PC-9 (cell line): ENCODE measurements at places on chromosomes 4 and X.

GRCh38 chrX:20414762-20415445 lies 148.2 kb upstream of the RPS6KA3 start:
- no peak for DNase-seq

DNA sequence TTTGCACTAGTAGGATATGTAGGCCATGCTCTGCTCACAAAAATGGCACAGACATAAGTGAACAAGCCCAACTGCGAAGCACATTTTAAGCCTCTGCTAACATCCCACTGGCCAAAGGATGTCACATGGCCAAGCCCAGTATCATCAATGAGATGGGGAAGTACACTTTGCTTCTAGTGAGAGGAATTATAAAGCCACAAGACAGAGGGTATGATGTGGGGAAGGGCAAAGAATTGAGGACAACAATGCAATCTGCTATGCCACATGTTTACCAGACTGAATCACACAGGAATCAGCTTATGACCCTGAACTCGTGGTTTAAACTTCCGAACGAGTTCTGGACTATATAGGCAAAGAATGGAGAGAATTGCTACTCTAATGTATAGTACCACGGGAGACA lies 39.1 kb downstream of the SUPT20HL1 start:
- no peak for DNase-seq

DNA sequence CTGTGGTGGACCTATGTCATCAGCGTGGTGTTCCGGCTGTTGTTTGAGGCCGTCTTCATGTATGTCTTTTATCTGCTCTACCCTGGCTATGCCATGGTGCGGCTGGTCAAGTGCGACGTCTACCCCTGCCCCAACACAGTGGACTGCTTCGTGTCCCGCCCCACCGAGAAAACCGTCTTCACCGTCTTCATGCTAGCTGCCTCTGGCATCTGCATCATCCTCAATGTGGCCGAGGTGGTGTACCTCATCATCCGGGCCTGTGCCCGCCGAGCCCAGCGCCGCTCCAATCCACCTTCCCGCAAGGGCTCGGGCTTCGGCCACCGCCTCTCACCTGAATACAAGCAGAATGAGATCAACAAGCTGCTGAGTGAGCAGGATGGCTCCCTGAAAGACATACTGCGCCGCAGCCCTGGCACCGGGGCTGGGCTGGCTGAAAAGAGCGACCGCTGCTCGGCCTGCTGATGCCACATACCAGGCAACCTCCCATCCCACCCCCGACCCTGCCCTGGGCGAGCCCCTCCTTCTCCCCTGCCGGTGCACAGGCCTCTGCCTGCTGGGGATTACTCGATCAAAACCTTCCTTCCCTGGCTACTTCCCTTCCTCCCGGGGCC lies 1.2 kb downstream of the GJB1 start:
- no peak for DNase-seq

DNA sequence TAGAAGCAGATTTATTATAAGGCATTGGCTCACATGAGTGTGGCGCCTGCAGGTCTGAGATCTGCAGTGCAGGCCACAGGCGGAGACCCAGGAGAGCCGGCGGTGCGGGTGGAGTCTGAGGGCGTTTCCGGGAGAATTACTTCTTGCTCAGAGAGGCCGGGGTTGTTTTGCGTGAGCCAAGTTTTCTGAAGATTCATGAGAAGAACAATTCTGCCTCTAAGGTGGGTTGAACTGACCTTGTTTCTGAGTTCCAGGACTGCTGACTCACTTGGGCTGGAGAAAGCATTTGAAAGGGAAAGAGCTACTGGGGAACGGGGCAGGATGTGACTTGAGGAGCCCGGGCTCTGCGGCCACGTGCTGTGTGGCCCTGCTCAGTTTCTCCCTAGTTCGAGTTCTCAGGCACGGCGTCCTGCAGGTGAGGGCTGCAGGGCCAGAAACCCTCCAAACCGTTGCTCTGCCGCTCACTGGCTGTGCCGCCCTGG lies 36.7 kb upstream of the SORCS2 start:
- DNase-seq, result no peak

- DNase-seq, result no peak
Observed at GRCh38 chr4:6177587-6178197, 22.7 kb downstream of the JAKMIP1 start.

GRCh38 chrX:128739539-128739938 lies 687.3 kb upstream of the ACTRT1 start:
- no peak for DNase-seq

GRCh38 chr4:174418640-174419212 lies 103.6 kb downstream of the HPGD start:
- no peak for DNase-seq

- no peak for DNase-seq
Observed at GRCh38 chr4:113840861-113841260, 79.3 kb upstream of the CAMK2D start.

GRCh38 chr4:3679851-3680311 lies 86.3 kb upstream of the ADRA2C start:
- DNase-seq, result no peak

GRCh38 chrX:152904151-152905080 lies 6.5 kb downstream of the ZNF185 start:
- no peak for DNase-seq

GRCh38 chr4:133920236-133920635 lies 281.4 kb downstream of the PABPC4L start:
- DNase-seq, result no peak

DNA sequence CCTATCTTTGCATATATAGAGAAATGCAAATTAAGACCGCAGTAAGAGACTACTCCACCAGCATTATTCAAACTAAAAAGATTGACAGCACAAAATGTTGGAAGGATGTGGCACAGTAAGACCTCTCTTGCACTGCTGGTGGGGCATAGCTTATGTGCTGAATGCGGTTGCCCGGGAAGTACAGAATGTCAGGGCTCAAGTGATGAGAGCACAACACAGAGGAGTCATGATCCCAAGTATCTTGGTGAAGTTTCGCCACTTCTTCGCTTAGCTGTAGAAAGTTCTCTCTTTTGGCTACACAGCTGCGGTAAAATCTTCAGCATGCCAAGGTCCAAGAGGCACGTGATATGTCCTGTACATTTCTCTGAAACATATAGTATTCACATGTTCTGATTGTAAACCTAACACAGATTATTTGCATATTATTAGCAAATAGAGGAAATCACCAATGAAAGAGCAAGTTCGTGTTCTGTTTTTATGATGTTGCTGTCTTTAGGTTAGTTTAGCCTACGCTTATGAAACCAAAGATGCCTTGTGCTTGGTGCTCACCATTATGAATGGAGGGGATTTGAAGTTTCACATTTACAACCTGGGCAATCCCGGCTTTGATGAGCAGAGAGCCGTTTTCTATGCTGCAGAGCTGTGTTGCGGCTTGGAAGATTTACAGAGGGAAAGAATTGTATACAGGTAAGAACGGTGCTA lies 55.0 kb downstream of the HTT-AS start:
- no peak for DNase-seq

DNA sequence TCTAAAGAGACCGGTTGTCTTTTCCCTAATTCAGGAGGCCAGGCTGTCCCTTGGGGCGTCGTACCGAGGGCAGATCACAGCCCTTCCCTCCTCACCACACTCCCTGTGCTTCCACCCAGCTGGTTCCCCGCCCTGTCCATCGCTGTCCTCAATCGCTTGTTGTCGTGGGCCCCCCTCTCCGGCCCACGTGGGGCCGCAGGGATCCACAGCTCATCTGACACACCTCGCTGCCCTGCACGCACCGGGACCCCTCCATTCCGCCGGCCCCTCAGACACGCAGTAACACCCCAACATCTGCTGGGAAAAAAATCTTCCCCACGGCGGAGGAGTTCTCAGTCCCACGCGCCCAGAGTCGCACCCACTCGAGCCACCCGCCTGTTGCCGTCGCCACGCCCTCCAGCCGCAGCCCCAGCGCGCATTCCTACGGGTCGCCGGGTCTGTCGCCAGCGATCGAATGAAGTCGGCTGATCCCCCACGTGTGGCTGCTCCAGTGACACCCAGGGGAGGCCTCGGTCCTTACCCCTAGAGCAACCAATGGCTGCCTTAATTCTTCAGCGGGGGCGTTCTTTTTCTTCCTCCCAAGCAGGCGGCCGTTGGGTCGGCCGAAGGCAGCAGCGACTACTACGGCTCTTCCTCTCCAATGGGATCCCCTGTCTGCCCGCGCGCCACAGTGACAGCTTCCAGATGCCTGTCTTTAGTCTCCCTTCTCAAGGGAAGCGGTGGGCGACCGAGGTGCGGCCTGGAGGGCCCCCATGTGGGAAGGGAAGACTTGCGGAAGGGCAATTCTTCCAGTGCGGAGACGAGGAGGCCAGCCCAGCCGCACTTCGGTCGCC lies 893 bp upstream of the SEPTIN11 start:
- DNase-seq, result peak; percentile 63

GRCh38 chr4:96736352-96736889 lies 896.5 kb downstream of the PDHA2 start:
- DNase-seq, result no peak
